ENCODE measurements at places on chromosomes 4 and X.
A peak's percentile ranks its signal among the peaks of the same experiment; 100 is the strongest.

- no peak for DNase-seq
Observed at GRCh38 chr4:81225252-81225651, 10.2 kb upstream of the PRKG2 start.

- peak; percentile 34 for DNase-seq
Observed at GRCh38 chr4:42954963-42955669, 62.6 kb downstream of the GRXCR1 start.

GRCh38 chrX:20529711-20530110 lies 263.0 kb upstream of the RPS6KA3 start:
- DNase-seq, result no peak

GRCh38 chrX:14899607-14900006 lies 26.4 kb downstream of the MOSPD2 start:
- DNase-seq, result no peak
